ENCODE measurements at places on chromosomes 5 and 9.

DNA sequence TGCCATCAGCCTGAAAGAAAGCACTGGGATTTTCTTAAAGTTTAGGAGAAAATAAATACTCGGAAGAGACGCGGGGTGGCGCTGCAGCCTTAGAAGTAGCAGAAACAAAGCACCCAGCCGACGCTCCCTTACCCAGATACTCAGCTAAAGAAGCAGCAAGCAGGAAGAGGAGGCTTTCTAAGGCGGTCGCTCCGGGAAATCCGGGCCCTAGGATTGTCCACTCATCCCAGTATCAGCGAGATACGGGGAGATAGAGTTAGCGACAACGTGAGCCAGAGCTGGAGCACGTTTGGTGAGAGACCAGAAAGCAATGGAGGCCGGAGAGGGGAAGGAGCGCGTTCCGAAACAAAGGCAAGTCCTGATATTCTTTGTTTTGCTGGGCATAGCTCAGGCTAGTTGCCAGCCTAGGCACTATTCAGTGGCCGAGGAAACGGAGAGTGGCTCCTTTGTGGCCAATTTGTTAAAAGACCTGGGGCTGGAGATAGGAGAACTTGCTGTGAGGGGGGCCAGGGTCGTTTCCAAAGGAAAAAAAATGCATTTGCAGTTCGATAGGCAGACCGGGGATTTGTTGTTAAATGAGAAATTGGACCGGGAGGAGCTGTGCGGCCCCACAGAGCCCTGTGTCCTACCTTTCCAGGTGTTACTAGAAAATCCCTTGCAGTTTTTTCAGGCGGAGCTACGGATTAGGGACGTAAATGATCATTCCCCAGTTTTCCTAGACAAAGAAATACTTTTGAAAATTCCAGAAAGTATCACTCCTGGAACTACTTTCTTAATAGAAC, at the start of gene PCDHB2:
Gene PCDHB2, plus strand, starts transcription at position 135 of the 782 bp plus-strand sequence. Its CDS starts 176 bp downstream, at position 311.
- no peak for DNase-seq

DNA sequence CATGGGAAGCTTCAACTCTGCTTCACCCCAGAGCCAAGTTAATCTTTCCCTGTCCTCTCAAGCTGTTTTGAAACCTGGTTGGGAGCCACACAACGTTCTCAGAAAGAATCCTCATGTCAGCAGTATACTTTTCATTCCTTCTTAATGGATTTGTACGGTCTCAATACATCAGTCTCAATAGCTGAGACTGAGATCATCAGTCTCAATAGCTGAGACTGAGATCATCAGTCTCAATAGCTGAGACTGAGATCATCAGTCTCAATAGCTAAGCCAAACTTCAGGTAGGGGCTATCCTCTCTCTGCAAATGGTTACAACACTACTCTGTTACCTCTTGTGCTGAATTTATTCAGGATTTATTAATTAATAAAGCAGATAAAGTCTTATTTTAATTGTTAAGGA, 1317.4 kb upstream of the CDH9 start:
- DNase-seq: no peak

DNA sequence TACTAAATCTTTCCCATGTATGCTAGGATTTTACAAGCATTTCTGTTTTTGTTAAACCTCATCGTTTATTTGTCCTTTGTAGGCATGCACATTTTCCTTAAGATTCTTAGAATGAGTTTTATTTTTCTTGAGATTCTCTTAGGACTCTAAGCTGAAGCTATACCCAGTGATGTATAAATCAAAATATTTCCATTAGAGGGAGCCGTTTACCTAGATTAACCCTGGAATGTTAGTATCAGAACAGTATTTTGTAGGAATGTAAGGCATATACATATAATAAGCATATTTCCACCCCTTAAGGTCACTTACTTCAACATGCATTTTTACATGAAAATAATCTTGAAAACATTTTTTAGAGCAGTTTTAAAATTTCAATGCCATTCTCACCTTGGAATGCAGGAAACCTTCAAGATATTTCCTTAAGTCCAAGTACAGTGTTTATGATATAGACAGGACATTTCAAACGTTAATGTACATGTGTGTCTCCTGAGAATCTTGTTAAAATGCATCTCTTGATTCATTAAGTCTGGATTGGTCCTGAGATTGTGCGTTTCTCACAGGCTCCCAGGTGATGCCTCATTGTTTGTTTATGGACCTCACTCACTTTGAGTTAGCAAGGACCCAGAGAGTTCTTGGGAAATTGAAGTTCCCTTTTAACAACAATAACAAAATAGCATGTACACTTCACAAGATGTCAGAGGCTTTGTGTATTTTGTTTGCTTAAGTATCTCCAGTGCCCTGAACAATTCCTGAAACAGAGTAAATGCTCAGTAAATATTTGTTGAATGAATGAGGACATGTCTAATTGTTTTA, 34.9 kb upstream of the FCHO2 start:
- DNase-seq: no peak

DNA sequence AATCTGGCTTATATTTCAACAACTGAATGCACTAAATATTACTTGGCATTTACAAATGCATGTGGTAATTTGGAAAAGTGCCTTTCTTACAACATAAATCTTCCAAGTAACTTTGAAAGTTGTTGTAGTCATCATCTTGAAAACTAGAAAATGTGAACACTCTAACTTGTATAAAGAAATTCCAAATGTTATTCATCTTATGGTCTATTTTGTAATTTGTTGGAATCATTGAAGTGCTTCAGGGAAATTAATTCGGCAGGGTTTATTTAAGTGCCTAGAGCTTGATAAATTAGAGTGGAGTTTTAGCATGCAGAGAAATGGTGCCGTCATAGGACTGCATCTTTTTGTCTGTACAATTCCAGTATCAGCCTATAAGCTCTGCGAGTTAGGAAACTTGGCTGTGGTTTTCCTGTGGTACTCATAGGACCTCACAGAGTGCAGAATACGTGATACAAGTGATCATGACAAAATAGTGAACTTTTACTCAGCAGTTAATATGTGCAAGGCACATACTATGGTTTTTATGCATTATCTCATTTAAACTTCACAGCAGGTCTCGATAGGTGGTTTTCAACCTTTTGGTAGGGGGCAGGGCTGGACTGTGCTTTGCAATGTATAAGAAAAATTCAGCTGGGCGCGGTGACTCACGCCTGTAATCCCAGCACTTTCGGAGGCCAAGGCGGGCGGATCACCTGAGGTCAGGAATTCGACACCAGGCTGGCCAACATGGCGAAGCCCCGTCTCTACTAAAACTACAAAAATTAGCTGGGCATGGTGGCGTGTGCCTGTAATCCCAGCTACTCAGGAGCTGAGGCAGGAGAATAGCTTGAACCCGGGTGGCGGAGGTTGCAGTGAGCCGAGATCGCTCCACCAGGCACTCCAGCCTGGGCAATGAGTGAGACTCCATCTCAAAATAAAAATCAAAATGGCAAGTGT, 79.6 kb downstream of the RAI14 start:
- DNase-seq: no peak

DNA sequence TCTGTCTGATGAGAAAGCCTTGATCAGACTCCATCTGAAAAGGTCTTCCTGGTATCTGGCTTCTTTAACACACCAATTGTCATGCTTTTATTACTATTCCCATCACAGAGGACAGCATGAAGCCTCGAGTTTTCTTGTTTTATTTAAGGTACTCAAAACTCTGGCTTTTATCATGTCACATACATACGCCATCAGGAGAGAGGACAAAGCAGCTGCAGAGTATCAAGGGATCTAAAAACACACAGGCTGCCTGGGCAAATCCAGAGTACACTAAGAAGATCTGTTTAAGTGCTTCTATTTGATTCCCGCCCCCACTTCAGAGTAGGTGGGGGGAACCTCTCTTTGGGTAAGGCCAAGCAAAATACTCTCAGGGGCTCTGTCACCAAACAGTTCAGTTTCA, 277.2 kb downstream of the SPOCK1 start:
- no peak for DNase-seq

DNA sequence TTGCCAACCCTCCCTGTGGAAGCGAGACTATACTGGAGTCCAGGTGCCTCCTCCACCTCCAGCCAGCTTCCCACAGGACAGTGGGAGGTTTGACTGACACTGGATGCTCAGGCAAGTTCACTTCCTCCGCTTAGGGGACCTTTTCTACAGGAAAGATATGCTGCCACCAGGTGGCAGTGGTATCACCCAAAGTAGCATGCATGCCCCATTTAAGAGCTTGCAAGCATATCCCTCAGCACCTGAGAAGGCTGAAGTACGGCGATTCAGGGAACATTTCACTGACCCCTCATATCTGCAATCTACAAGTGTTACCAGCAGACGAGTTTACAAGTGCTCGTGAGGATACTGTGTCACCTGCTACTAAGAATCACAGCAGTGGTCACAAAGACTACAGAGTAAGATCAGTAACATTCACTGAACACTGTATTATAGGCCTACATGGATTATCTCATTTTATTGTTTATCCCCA, 75.5 kb downstream of the KLHL3 start:
- DNase-seq: peak; percentile 55

GRCh38 chr5:59367791-59368394, 525.6 kb downstream of the PDE4D start:
- peak; percentile 21 for DNase-seq

DNA sequence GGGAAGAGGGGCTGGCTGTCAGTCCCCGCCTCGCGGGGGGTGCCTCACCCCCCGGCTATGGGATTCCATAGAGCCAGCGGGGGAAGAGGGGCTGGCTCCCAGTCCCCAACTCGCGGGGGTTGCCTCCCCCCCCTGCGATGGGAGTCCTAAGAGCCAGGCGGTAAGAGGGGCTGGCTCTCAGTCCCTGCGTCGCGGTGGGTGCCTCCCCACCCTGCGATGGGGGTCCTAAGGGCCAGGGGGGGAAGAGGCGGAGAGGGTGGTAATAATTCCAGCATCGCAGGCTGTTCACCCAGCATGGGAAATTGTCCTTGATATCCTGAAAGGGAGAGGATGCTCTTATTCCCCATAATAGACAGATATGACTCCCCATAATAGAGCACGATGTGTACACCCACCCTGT, 9.6 kb upstream of the LCN2 start:
- no peak for DNase-seq

Measured in T follicular helper cell (primary cell).